Common myeloid progenitor, CD34-positive (primary cell): ENCODE measurements at places on chromosomes 3 and 15.

DNA sequence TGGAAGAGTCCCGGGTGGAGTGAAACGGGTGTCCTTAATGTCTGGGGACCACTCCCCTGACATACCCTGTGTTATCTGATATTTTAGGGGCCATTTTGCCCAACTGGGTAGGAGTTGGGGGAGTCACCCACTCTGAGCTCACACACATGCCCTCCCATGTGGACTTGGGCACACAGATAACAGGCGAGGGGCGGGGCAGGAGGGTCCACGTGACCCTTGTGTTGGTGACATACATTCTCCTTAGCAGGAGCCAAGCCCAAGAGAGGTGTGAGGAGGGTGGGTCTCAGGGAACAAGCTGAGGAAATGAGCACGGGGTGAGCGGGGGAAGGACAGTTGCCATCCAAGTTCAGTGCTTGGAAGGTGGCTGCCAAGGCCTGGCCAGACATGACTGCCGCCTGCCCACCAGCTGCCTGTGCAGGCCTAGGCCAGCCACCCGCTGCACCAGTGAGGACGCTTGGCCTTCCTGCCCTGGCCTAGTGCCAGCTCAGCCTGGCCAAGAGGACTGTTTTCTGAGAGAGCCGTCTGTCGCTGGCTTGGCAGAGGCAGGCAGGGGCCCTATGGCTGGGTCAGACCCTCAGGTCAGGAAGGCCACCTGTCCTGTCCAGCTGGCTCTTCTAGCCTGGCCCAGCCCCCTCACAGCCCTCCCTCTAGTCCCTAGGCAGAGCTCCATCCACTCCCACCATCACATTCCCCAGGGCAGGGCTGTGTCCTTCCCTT lies 31.3 kb upstream of the TMEM115 start:
- DNase-seq: no peak

DNA sequence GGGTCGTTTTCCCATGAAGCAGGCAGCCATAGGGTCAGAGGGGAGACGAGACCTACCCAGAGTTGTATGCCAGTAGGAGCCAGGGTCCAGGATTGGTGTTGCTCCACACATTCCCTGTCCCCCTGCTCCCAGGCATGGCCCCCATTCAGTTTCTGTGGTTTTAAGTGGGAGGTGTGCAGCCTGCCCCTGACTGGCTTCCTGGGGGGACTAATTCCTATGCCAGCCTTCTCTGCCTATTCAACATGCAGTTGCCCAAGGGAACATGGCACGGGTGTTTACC lies 126.3 kb downstream of the EEFSEC start:
- DNase-seq: no peak

DNA sequence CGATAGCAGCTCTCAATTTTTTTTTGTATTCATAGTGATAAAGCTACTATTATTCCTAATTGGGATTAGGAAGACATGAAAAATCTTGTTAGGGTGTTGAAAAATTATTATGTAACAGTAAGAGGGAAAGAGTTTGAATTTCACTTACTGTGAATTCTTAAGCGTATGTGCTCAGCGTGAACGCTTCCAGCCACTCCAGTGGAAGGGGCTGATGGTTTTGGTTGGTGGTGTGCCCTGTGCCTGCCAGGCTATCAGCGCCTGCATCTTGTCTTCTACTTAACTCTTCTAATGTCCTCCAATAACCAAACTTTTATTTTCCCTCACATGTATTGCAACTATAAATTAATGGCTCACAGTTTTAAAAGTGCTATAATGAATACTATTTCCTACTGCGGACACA lies 22.5 kb downstream of the CDIN1 start:
- no peak for DNase-seq

- DNase-seq: no peak
Measured at GRCh38 chr3:128334766-128335165, 131.9 kb downstream of the DNAJB8 start.

DNA sequence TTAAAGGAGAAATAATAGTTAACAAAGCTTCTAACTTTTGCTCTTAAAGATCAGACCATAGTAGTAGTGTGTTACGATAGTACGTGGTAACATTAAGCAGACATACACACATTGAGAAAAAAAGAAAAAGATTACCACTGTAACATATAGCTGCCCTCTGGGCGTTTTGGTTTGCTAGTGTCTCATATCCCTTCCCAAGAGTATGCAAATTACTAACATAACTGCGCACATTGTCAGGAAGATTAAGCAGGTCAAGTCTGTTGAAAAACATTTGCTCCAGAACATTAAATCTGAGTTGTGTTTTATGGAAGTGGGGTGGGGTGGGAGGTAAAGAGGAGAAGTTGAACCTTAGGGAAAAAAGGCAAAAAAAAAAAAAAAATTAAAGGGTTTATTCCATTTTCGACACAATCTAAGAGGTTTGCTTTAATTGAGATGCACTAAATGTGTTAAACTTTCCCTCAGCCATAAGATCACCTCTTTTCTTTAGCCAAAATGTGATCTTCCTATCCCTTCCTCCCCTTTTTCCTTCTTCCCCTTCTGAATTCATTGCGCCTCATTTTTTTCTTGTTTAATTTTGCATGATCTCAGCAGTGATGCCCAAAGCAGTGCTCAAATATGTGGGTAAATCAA lies 1.5 kb upstream of the LRIG1 start:
- no peak for DNase-seq

GRCh38 chr3:9149566-9149965 lies 99.9 kb downstream of the SRGAP3 start:
- no peak for DNase-seq

- peak; percentile 93 for DNase-seq
Measured at GRCh38 chr3:10459954-10460754, 45.2 kb downstream of the ATP2B2 start.

GRCh38 chr3:186025161-186025560 lies 83.7 kb downstream of the ETV5 start:
- peak; percentile 67 for DNase-seq

GRCh38 chr15:101579631-101580163 lies 72.5 kb downstream of the TM2D3 start:
- no peak for DNase-seq

DNA sequence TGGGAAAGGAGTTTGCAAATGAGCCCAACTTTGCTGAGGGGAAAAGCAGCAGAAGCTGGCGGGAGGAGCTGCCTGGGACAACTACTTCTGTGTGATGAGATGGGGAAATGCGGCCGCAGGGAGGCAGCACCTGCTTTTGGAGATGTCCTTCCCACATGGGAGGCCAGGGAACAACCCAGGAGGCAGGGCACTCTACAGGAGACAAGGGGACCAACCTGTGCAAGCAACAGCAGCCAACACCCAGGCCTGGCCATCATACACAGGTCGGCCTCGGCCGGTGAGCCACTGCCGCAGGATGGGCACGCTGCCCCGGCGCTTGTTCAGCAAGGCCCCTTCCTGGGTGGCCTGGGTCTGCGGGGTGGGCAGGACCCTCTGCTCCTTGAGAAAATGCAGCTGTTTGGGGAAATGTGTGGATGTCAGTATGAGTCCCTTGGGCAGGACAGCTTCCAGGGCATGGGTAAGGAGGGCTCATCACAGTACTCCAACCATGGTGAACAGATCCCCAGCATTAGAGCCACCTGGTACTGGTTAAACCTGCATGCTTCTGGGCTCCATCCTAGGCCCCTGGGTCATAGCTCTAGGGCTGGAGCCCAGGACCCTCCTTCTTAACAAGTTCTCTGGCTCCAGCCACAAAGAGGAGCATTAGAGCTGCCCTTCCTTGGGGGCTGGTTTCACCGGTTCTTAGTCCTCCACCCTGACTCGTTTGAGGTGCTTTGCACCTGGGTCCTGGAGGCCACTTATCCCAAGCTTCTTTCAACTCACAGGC lies 11.6 kb downstream of the EPB42 start:
- no peak for DNase-seq
